NCI-H1092 (cell line): ENCODE measurements at places on chromosomes 7 and 10.

GRCh38 chr10:29332061-29332760, 43.3 kb downstream of the LYZL1 start:
- peak; percentile 42 for DNase-seq

DNA sequence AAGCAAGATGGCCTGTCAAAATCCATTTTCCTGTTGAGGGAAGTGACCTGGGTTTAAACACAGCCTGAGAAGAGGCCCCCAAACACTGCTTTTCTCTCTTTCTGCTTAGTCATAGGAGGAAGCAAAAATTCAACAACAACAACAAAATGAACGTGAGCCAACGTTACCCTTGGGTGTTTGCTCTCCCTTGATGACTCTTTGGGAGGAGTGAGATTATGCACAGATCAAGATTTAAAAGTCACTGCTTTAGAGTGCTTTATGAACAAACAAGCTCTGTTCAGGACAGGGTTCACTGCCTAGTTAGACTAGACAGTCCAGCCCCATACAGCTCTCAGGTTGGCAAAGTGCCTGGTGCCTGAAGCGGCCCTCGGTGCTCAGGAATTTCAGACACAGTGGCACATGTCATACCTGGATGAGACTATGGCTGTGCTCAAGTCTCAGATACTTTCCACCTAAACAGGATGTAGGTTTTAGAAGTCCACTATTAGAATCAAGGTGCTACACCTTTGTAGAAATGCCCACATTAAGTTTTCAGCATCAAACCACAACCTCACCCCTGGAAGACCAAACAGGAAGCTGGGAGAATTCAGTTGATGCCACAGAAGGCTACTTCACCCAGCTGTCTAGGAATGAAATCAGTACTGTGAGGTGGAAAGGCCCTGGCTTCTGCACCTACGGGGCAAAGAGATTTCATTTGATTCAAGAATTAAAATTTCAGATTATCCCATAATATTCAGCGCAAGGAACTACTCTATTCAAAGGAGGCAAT, 38.7 kb downstream of the DENND11 start:
- DNase-seq, result no peak

DNA sequence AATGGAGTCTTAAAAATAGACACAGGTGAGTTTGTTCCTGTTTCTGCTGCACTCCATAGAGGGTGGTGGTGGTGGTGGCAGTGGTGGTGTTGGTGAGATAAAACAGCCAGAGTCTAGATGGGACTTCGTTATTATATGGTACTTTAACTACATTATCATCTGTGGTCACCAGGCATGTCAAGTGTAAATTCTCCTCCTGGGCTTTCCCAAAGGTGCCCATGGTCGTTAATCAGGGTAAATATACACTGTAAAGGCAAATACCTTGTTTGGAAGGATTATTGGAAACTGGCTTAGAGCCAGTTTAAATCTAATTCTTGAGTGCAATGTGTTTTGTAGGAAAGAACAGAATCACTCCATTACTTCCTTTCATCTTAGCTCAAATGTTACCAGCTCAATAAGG, 21.5 kb upstream of the COMMD3 start:
- DNase-seq, result no peak

GRCh38 chr10:63072951-63073350, 60.2 kb upstream of the NRBF2 start:
- DNase-seq, result no peak

DNA sequence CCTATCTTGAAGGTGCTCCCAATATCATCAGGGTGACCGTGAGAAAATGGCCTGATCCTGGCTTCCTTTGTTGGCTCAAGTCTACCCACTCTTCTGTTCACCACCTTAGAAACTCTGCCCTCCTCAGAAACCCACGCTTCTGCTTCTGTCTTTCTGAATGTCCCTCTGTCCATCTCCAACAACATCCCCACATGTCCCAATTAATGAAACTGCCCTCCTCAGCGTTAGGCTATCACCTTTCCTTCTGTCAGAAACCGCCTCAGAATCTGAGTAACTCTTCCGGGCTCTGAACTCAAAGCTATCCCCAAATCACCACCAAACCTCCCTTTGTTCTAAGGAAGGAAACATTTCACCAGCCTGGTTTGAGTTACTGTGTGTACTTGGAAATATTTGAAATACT, 315.8 kb upstream of the ZNF32 start:
- DNase-seq, result no peak

- no peak for DNase-seq
Observed at GRCh38 chr10:127756264-127756663, 19.3 kb downstream of the FOXI2 start.

DNA sequence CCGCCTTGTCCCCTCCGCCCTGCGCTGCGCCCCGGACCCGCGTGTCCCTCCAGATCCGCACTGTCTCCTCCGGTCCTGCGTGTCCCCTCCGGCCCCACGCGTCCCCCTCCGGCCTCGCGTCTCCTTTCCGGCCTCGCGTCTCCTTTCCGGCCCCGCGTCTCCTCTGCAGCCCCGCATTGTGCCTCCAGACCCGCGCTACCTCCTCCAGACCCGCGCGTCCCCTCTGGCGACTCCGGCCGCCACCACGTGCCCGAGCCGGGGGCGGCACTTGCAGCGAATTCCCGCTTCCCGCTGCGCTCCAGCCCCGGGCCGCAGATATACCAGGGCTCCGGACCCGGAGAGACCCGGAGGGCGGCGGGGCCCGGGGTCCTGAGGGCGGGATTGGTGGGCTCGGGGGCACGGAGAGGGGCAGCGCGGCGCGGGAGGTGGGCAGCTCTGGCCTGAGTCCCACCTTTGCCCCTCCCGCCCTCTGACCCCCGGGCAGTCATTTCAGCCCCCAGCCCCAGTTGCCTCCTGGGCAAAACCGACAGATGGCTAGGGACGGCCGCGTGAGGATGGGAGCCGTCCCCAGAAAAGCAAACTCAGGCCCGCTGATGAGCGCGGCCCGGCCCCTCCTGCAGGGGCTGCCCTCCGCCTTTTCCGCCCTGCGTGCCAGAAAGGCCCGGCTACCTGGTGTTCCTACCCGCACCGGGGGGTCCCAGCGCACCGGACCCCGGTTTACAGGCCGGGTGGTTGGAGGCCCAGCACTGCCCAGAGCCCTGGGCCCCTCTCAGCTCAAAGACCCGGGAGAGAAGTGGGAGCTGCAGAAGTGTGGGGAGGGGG, 56.5 kb downstream of the RBM17 start:
- no peak for DNase-seq

DNA sequence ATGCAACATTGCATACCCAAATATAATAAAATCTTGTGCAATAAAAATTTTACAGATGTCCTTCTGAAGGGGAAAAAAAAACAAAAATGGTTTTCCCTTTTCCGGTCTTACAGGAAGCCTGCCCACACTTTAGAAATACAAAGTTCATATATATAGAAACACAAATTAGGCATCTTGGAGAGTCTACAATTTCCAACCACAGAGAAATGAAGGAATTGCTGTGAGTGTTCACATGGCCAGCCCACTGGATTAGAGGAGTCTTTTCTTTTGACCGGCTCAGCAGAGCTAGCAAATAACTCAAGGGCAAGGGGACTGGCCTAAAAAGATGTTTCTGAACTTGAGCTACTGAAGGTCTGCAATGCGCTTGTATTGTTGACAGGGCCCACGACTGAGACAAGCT, 92.4 kb downstream of the GLI3 start:
- DNase-seq, result no peak

- no peak for DNase-seq
Observed at GRCh38 chr7:132083537-132084123, 492.6 kb downstream of the PLXNA4 start.

DNA sequence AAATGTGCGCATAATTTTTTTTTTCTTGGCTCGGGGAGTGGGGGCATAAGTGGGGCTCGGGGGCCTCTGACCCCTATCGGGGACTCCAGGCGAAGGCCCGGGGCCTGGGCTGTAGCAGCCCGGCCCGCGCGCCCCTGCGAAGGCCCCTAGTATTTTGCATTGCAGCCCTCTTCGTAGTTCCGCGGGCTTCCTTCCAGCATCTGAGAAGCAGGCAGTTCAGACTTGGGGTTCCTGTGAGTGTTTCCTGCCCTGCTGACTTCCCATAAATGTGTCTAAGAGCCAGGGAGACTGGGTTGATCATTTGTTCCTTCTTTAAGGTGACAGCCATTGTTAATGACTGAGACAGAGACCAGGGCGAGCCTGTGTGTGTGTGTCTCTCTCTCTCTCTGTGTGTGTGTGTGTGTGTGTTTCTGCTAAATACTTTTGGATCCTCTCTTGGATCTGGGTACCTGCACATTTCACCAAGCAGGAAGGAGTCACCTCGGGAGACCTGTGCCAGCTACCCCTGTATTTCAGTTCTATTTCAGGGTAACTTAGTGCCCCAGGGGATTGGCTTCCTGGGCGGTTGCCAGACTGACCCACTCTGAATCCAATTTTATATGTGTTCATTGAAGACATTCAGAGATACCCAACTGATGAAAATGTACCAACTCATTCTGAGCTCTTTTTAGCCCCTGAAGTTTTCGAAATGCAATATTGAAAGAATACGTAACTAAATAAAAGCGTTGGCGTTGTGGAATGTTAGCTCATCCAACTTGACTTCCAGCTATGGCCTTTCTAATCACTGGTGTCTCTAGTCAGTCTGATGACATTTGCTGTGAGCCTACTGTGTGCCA, 805 bp downstream of the MSRB2 start:
- DNase-seq, result no peak

- no peak for DNase-seq
Observed at GRCh38 chr10:14758994-14759664, 15.6 kb downstream of the FAM107B start.

DNA sequence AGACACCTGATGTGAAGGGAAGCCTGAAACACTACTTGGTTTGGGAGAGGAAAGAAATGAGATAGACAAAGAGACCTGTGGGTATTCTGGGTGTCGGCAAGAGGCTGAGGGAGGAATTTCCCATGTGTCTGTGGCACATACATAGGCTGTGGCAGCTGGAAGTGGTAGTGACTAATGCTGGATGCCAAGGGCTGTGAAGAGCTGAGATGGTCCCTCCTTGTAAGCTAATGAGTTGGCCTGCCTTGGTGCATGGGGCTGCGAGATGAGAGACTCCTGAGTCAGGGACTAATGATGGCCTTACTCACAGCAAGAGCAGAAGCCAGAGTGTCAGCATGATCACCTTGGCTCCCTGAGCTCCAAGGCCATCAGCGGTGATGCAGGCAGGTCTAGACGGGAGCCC, 119.0 kb upstream of the EEPD1 start:
- DNase-seq, result no peak

GRCh38 chr10:16992611-16993119, 136.9 kb downstream of the CUBN start:
- DNase-seq, result no peak

- no peak for DNase-seq
Observed at GRCh38 chr7:28674359-28674782, 262.1 kb downstream of the CREB5 start.

GRCh38 chr10:7657552-7657951, 9.2 kb downstream of the ITIH5 start:
- no peak for DNase-seq

DNA sequence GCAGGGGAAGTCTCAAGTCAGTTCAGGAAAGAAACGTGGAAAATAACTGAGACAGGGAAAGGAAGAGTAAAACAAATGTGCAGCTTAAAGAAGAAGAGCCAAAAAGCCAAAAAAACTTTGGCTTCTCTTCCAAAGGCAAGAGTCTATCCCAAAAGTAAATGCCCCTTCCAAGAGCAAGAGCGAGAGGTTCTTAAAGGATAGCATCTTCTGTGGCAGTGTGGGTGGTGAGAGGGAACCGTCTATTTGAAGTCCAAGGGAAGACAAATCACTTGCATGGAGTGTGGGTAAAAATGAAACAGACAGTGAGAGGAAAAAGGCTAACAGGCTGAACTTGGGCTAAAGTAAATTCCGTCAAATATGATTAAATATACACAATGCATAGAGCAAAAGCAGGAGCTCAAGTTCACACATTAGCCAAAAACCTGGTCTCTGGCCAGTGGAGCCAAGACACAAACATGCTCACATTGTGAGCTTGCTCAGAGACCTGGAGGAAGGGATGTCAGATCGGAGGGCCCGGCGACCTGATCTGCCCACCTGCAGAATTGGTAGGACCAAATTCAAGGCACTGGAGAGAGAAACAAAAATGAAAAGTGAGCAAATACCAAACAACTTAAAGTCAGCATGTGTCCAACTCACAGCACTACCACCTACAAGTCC, 87.0 kb downstream of the PIK3CG start:
- DNase-seq, result no peak

- DNase-seq, result no peak
Observed at GRCh38 chr10:101000127-101000914, 713 bp downstream of the LZTS2 start.

DNA sequence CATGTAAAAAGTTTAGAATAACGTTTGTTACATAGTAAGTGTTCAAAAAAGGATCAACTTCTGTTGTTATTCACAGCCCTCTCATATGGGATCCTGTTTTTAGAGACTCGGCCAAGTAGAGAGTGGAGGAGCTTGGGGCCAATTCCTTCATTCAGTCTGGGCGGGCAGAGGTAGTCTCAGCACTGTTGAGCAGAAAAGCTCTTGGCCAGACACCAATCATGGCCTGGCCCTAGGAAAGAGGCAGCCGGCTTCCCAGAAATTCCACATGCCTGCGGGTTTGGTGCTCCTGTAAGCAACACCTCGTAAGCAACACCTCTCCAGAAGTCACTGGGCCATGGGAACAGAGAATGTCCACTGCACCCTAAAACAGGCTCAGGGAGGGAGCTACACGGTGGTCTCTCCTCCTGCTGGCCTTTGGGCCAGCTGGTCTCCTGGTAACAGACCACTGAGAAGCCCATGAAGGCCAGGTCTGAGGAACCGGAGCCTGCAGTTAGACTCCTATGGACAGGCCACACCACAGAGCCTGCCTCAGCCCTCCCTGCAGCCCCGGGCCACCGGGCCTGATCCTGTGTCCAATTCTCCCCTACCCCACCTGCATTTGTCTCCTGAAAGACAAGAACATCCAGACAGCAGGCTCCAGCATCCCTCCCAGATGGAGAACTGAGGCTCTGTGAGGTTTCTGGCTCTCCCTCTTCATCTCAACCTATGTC, 149.1 kb downstream of the GRID1 start:
- DNase-seq, result no peak

- no peak for DNase-seq
Observed at GRCh38 chr7:52555805-52556204, 479.6 kb upstream of the POM121L12 start.

GRCh38 chr7:21671859-21672258, 129.0 kb downstream of the DNAH11 start:
- DNase-seq, result no peak

DNA sequence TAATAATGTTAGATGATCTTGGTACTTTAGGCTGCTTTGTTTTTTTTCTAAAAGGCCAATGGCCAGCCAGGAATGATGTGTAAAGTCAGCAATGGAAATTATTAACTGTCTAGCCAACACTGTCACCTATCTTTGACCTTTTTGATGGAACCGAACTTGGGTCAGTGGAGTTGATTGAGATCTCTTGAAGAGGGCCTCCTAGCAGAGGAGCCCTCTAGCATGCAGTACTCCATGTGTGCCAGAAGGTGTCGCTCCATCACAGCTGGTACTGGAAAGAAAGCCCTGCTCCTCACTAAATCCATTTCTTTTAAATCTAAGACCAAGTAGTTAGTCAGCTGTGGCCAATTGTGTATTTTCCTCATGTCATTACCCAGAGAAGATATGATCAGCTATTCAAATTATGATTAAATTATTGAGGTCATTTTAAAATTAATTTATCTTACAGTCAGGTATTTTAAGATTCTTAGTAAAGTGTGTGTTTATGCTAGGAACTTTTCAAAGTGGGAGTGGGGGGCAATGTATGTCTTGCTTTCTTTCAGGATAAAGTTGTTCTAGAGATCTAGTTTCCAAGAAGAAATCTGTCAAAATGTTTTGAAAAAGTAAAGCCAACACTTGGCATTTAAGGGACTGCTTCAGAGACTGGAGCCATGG, 33.1 kb upstream of the CROT start:
- peak; percentile 38 for DNase-seq
